RWPE1 (cell line): ENCODE measurements at places on chromosomes 2 and 18.

GRCh38 chr18:26453386-26453901 lies 94.9 kb downstream of the KCTD1 start:
- DNase-seq = no peak

DNA sequence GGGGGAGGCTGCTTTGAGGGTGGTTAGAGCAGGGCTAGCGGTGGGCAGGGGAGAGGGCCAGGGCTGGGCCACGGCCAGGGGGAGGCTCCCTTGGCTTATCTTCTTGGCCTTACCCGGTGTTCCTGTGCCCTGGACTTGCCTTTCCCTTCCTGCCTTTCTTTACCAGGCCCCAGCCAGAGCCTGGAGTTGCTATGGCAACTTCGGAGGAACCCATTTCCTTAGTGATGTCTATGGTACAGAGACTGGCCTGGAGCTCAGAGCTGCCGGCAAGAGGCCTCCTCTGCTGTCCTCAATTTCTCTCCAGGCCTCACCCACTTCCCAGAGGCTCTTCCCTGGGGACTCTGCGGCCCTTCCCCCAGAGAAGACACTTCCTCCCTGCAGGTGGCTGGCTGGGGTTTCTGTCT lies 11.5 kb downstream of the SPEG start:
- no peak for DNase-seq

GRCh38 chr2:168626647-168627046 lies 170.6 kb downstream of the CERS6 start:
- no peak for DNase-seq

DNA sequence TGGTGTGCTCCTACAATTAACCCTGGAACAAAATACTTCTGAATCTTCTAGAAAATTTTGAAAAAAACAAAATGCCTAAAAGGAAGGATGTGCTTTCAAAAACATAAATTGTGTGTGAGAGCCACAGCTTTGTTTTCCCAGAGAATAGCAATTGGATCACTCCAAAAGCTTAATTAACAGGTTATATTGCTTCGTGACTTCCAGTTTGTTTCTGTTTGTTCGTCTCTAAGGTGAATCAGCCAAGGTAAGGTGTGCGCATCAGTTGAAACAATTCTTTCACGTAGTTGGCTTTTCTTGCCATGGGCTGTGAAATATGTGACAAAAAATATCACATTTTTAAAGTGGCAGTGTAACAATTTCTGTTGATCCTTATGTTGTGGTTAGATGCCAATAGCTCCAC lies 90.3 kb upstream of the BARD1 start:
- DNase-seq = peak; percentile 6

- no peak for DNase-seq
These were observed 28.3 kb downstream of the FHOD3 start for GRCh38 chr18:36325846-36326245.

GRCh38 chr2:71646028-71646427 lies 192.7 kb downstream of the DYSF start:
- peak; percentile 49 for DNase-seq

GRCh38 chr18:56166914-56167313 lies 471.5 kb downstream of the TXNL1 start:
- no peak for DNase-seq

DNA sequence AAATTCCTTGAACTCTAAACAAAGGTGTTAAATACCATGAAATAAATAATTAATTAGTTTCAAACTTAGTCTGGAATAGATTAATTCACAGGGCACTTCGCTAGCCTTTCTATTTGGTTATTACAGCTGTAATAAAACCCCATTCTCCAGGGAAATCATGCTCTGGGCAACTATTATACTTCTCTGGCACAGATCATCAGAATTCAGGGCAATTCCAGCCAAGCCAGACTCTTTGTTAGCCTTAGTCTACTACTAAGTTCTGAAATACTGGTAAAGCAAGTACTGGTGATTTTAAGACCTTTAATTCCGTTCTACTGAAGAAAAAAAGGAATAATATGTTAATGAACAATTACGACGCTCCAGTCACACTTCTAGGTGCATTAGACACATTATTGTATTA lies 123.4 kb upstream of the PDE1A start:
- DNase-seq = no peak

- DNase-seq = no peak
These were observed 15.9 kb downstream of the GLI2 start for GRCh38 chr2:120751553-120751952.

DNA sequence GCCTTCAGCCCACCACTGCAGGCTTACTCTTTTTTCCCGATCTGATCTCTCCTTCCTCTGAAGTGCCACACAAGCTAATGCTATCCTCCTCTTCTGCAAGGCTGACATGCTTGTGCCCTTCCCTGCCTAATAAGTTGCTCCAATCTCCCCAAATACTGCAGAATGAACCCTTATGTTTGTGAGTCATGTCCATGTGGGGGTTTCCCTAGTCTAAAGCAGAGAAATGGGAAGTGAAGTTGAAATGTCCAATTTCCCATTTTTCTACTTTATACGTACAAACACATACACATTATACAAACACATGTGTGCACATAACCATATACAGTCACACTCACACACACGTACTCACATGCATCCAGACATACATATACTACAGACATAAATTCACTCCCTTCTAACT lies 288.1 kb upstream of the CELF4 start:
- no peak for DNase-seq

DNA sequence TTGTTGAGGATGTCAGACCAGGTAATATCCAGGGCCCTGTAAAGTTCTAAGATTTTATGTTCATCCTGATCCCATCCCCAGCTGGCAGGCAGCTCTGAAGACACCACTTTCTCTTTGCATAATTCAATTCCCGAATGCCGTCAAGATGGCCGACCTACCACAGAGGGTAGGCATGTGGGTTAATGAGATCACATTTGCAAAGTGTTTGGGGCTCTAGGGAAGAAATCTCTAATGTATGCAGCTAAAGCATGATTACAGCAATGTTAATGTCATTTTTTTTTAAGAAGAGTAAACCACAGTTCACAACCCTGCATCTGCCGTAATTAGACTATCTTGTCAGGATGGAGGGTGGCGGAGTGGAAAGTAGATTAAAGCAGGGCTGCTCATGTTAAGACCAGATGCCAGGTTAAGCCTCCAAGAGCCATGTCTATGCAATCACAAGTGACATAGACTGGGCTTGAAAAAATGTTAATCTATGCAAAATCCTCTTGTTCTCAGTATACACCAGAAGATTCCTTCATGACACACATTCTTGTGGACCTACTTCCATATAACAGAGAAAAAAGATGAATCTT lies 131.4 kb downstream of the ALK start:
- no peak for DNase-seq

DNA sequence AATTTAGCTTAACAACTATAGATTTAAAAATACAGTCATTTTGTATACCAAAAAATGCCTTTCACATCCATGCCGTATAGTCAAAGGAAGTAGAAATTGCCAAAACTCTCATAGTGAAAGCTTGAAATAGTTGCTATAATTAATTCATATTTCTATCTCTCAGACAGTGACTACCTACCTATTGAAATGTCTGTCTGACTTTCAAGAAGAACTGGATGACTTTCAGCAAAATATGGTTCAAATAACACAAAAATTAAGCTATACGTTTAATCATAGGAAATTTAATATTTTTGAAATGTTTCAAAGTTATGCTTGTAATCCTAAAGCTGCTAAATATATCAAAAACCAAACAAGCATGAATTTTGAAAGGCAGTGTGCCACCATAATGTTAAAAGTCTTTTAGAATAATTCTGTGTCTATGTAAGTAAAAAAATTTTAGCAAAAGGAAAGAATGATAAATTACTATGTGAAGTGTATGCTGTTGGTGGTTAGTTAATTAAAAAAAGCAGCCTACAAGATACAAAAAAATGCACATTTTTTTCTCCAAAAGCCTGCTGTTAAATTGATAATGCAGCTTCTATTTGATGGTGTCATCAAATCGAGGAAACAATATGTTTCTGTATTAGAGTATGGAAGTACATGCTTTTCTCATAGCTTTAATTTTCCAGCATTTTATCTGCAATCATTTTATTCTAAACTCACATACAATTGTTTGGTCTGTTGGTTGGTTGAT lies 57.7 kb upstream of the ST6GAL2 start:
- no peak for DNase-seq

GRCh38 chr2:231604101-231604684 lies 11.5 kb downstream of the TEX44 start:
- peak; percentile 36 for DNase-seq

GRCh38 chr2:224952936-224953657 lies 89.2 kb downstream of the DOCK10 start:
- DNase-seq = no peak

DNA sequence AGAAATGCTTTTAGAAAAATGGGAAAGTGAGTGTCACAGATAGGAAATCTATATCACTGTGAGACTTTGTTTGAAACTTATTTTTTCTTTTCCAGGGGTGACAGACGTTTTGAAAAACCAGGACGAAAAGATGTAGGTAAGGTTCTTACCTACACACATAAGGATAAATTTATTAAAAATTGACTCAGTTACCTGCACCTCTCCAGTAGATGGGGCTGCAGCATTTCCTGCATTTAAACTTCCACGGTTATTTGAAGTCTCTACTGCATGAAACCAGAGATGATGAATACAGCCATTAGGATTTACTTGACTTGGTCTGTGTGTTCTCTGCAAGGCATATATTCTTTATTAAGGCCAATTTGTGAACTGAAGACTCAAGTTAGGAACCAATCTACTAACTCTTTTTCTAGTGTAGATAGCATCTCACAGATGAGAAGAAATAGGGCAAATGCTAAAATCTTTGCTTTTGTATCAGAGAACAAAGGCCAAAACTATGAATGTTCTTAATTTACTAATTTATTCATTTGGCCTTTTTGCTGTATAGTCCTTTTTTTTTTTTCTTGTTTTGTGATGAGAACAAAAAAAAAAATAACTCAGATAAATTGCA lies 15.0 kb downstream of the KCNJ13 start:
- peak; percentile 35 for DNase-seq

DNA sequence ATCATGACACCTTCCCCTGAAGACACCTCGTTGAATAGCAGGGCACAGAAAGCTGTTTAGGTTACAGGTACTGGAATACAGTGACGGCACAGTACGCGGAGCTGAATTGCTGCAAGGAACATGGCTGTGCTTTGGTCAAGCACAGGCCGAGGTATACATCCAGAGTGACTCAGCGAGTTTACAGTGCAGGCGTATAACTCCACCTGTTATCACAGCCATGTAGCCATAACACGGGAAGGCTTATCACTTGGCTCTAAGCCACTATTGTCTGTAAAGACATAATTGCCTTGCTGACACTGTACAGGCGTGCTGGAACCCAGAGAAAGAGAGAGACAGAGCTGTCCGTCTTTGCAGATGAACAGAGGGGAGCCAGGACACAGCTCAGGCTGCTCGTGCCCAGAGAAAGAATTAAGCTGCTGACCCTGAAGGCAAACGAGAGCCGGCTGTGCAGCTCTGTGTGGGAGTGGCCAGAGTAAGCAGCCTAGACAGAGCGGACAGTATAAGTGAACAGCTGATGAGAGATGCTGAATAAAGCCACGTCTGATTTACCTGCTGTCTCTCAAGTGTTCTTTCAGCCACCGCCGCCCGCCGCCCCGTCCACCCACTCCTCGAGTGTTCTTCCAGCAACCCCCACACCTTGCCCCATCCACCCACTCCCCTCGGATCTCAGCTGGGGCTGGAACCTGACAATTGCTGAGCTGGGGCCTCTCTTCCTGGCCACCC lies 87.3 kb upstream of the PPP1CB start:
- DNase-seq = no peak

DNA sequence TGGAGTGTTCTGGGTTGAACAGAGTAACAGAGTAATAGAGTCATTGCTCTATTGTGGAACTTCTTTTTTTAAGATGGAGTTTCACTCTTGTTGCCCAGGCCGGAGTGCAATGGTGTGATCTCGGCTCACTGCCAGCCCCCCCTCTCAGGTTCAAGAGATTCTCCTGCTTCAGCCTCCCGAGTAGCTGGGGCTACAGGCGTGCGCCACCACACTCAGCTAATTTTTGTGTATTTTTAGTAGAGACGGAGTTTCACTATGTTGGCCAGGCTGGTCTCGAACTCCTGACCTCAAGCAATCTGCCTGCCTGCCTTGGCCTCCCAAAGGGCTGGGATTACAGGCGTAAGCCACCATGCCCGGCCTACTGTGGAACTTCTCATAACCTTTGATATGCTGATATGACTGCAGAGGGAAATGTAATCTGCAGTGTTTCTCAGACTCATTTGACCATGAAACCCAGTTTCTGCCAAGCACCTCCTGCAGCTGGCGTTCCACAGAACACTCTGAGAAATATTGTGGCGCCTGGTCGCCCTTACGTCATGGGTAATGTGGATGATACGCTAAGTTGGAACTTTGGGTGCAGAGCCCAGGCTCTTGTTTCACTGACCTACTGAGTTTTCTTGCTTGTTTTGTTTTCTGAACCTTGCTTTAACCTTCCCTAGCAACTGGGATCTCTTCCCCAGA lies 213.8 kb downstream of the BCL2 start:
- DNase-seq = no peak
